Smooth muscle cell of the coronary artery (primary cell): ENCODE measurements at places on chromosomes 11 and 22. TPM values are rescaled to one million over a fixed set of nuclear protein-coding genes. Genes with fewer than 3 reads are reported as not detected.

The TMEM86A gene
- total RNA-seq = 0.47 and 0.68 TPM in 2 replicates

The POTEH gene
- not detected in 2 replicates for total RNA-seq

The ADM gene
- 44.0 and 735 TPM in 2 replicates for total RNA-seq

The PRR33 gene
- total RNA-seq = not detected in 2 replicates

The SCGB1D2 gene
- not detected in 2 replicates for total RNA-seq

The KCNQ1 gene
- total RNA-seq = under 0.01 TPM in 1 of 2 replicates, not detected in the other

The NTM gene
- total RNA-seq = 16.1 and 16.8 TPM in 2 replicates

The DDIAS gene
- total RNA-seq = 0.70 and 1.4 TPM in 2 replicates

The OR52N2 gene
- total RNA-seq = not detected in 2 replicates

The RHOD gene
- 11.8 and 19.6 TPM in 2 replicates for total RNA-seq

The ACTN3 gene
- total RNA-seq = under 0.01 and 0.12 TPM in 2 replicates

The FAM181B gene
- not detected in 2 replicates for total RNA-seq

The SYCE3 gene
- total RNA-seq = not detected in 2 replicates

The ALDH3B2 gene
- not detected in 2 replicates for total RNA-seq

The TMA7B gene
- not detected in 2 replicates for total RNA-seq

The MYOD1 gene
- not detected in 2 replicates for total RNA-seq

The TENM4 gene
- total RNA-seq = 12.6 and 22.5 TPM in 2 replicates

The CASP1 gene
- 5.9 and 56.3 TPM in 2 replicates for total RNA-seq

The PDGFD gene
- total RNA-seq = 2.0 and 61.0 TPM in 2 replicates

The SIDT2 gene
- total RNA-seq = 22.7 and 25.3 TPM in 2 replicates

The KRTAP5-8 gene
- total RNA-seq = not detected in 2 replicates

The PYGM gene
- total RNA-seq = 0.68 and 4.0 TPM in 2 replicates

The LIPT2 gene
- 2.2 and 3.9 TPM in 2 replicates for total RNA-seq

The FAT3 gene
- total RNA-seq = 0.08 and 20.6 TPM in 2 replicates

The SEPTIN3 gene
- total RNA-seq = 0.35 TPM in 1 of 2 replicates, not detected in the other

The GRM5 gene
- total RNA-seq = under 0.01 TPM in 1 of 2 replicates, not detected in the other

The GAB4 gene
- not detected in 2 replicates for total RNA-seq

The OR8D1 gene
- not detected in 2 replicates for total RNA-seq

The P2RX6 gene
- total RNA-seq = 0.47 and 0.68 TPM in 2 replicates

The CDC45 gene
- total RNA-seq = 1.8 and 9.5 TPM in 2 replicates

The SUSD2 gene
- total RNA-seq = 1.2 and 4.7 TPM in 2 replicates

The DDTL gene
- total RNA-seq = 2.2 and 11.0 TPM in 2 replicates

The MED19 gene
- 7.1 and 13.8 TPM in 2 replicates for total RNA-seq

The RHBDD3 gene
- 6.8 and 16.2 TPM in 2 replicates for total RNA-seq

The OR10A2 gene
- total RNA-seq = not detected in 2 replicates

The PNPLA2 gene
- total RNA-seq = 17.1 and 21.4 TPM in 2 replicates

The MIAT gene
- 0.94 and 1.2 TPM in 2 replicates for total RNA-seq

The TPBGL gene
- total RNA-seq = not detected in 2 replicates
